ENCODE measurements at places on chromosomes 6 and 20. TPM values are rescaled to one million over a fixed set of nuclear protein-coding genes. Genes with fewer than 3 reads are reported as not detected.

GATA5 gene
- total RNA-seq: not detected

EYA4 gene
- total RNA-seq: 0.12 TPM

ZNF311 gene
- total RNA-seq: 0.05 TPM

SLC22A23 gene
- total RNA-seq: 15.6 TPM
